ENCODE measurements at places on chromosomes 16 and 17.

- DNase-seq: no peak
Observed at GRCh38 chr17:55813944-55814343, 63.1 kb downstream of the PCTP start.

- peak; percentile 98 for DNase-seq
Observed at GRCh38 chr17:2396568-2397246, 4.2 kb downstream of the MNT start.

DNA sequence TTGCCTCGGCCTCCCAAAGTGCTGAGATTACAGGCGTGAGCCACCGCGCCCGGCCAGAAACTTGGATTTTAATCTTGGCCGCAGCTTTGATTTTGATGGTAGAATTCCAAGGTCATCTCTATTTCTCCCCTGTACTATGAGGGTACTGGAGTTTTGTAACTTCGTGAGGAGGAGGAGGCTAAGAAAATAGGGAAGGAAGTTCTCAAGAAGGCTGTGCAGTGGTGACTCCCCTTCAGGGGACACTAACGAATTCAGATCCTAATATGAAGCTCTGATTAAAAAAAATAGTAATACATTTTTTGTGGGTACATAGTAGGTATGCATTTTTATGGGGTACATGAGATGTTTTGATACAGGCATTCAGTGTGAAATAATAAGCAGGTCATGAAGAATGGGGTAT lies 55.9 kb downstream of the LDHD start:
- no peak for DNase-seq

DNA sequence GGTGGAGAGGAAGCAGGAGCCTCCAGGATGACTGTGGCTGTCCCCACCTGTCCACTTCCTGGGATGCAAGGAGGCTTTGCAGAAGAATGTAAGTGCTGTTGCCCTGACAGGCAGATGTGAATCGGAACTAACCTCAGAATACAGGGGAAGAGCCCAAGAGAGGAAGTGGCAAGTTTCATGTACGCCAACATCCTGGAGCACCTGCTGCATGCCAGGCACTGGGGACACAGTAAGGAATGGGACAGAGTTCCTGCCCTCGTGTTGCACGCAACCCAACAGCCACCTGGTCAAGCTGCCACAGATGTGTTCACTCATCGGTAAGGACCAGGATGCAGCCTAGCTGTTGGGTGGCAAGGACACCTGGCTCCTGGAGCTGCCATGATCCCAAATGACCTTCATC lies 98.6 kb upstream of the RPL38 start:
- no peak for DNase-seq

GRCh38 chr16:84324434-84325262 lies 30.0 kb downstream of the WFDC1 start:
- DNase-seq: no peak

DNA sequence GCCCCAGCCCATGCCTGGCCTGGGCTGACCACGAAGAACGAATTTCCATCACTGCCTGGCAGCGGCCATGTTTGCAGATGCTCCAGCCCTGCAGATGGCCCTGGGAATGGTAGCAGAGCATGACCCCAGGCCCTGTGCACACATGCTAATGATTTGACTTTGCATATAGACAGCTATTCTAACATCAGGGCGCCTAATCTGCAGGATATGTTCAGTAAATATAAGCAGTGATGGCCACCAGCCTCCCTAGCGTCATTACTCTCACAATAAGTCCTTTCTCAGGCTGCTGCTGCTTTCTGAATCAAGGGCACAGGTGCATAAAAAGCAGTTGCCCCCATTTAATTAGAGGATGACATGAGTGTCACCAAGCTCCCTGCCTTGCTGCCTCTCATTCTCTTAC lies 24.2 kb downstream of the DNAH9 start:
- DNase-seq: no peak
